ENCODE measurements at places on chromosomes 5 and 9.

GRCh38 chr5:78552729-78553342 is 95.7 kb downstream of the LHFPL2 start:
- DNase-seq = no peak

DNA sequence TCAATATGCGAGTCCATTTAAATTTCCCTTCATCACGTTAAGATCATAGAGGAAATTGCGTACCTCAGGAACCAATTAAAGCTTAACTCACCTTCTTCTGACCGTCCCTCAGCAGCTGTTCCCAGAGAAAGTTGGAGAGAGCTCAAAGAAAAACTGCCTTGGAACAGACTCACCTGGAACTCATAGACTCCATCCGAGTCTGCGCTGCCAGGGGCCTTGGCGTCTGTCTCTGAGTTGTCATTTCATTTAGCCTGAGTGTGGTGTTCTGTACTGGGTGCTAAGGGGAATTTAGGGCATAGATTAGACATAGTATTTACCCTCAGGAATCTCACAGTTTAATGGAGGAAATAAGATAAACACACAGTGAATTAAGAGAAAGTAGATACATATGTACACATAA is 892.7 kb downstream of the TLE1 start:
- no peak for DNase-seq

GRCh38 chr5:10420932-10421331 is 20.7 kb upstream of the ROPN1L start:
- no peak for DNase-seq

GRCh38 chr5:174011441-174011840 is 22.5 kb downstream of the C5orf47 start:
- DNase-seq = no peak

DNA sequence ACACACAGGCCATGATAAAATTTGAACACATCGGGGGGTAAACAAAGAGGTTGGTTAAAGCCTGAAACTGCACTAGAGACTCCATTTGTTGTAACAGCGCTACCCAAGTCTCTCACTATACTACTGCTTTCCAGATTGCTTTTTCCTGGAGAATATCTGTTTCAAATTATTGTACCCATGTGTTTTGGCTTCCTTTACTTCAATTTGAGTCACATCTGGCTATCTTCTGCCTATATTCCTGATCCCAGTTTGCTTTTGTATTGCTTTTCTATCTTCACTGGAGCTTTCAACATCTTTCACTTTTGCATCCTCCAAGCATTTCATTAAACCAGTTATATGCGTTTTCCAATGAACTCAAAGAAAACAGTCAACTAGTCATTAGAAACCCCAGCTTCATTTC is 404.7 kb downstream of the MLLT3 start:
- no peak for DNase-seq

DNA sequence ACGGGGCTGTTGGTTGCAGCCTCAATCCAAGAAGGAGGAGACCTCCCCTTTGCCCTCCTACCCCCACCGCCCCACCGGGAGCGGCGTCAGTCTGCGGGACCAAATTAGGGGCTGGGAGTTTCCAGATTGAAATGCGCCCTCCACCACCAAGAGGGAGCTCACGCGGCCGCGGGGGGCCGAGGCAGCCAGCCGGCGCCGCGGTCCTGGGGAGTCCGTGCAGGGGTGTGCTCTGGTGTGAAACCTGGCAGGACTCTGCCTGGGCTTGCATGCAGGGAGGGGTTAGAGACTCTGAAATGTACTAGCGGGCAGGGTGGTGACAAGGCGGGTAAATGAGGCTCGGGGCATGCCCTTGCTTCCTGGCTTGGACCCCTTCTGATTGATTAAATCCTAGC is 989 bp upstream of the FBN2 start:
- DNase-seq = no peak

DNA sequence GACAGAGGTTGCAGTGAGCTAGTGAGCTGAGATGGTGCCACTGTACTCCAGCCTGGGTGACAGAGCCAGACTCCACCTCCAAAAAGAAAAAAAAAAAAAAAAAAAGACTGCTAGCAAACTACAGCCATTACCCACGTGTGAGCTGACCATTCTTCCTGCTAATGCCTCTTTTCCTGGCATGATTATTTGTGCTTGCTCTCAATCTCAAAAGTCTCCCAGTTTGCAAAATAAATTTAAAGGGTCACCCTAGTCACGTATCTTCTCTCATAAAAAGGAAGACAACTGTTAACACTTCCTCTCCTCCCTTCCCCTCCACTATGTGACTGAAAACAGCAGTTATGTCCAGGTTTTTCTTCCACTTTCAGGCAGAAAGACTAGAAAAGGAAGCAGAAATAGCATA is 37.2 kb downstream of the TRIM36 start:
- DNase-seq = no peak

GRCh38 chr5:155276231-155276630 is 262.7 kb downstream of the KIF4B start:
- DNase-seq = no peak

DNA sequence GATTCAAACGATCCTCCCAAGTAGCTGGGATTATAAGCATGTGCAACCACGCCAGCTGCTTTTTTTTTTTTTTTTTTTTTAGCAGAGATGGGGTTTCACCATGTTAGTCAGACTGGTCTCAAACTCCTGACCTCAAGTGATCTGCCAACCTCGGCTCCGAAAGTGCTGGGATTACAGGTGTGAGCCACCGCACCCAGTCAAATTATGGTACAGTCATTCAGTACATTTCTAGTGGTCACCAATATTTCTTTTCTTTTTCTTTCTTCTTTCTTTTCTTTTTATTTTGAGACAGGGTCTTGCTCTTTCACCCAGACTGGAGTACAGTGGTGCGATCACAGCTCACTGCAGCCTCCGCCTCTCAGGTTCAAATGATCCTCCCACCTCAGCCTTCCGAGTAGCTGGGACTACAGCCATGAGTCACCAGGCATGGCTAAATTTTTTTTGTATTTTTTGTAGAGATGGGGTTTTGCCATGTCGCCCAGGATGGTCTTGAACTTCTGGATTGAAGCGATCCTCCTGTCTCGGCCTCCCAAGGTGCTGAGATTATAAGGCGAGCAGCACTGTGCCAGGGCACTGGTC is 25.4 kb upstream of the DCP2 start:
- DNase-seq = no peak

GRCh38 chr5:179409806-179410205 is 64.5 kb upstream of the ADAMTS2 start:
- no peak for DNase-seq

- no peak for DNase-seq
These were observed 713.8 kb upstream of the MEF2C start for GRCh38 chr5:89596821-89597220.

- peak; percentile 16 for DNase-seq
These were observed 776 bp downstream of the APBA1 start for GRCh38 chr9:69671311-69671878.

- no peak for DNase-seq
These were observed 14.4 kb downstream of the STK10 start for GRCh38 chr5:172173564-172174153.

All from uterus (tissue), 4 donors.